ENCODE measurements at places on chromosomes 7 and 10.

DNA sequence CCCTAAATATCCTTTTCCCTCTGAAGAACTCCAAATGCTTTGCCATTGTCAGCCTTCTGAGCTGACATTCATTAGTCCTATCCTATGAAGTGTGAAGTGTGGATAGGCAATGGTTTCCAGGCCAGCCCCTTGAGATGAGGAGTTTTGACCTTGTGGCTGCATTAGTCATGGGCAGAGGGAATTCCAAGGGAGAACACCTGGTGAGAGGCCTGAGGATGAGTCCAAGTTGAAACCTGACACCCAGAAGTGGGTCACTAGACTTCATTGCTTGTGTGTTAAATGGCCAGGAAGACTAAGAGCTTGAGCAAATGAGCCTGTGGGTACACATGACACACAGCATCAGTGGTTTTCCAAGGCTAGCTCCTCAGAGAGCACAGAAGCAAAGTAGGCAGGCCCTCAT lies 260.8 kb downstream of the SKAP2 start:
- peak; percentile 94 for DNase-seq
- H3K4me1 ChIP-seq = no peaks in the 10 kb centered on the region
- no peak overlapping the region for H3K4me3 ChIP-seq
- H3K27ac ChIP-seq = no peak overlapping the region
- no peaks in the 10 kb centered on the region for H3K36me3 ChIP-seq
- no peaks in the 10 kb centered on the region for H3K27me3 ChIP-seq

- no peak for DNase-seq
- no peak overlapping the region for H3K4me3 ChIP-seq
- H3K36me3 ChIP-seq = peaks cover 4% of the 10 kb centered on the region
- H3K27ac ChIP-seq = no peak overlapping the region
- H3K27me3 ChIP-seq = no peaks in the 10 kb centered on the region
Observed at GRCh38 chr7:50618281-50618680, 53.1 kb upstream of the DDC start.

DNA sequence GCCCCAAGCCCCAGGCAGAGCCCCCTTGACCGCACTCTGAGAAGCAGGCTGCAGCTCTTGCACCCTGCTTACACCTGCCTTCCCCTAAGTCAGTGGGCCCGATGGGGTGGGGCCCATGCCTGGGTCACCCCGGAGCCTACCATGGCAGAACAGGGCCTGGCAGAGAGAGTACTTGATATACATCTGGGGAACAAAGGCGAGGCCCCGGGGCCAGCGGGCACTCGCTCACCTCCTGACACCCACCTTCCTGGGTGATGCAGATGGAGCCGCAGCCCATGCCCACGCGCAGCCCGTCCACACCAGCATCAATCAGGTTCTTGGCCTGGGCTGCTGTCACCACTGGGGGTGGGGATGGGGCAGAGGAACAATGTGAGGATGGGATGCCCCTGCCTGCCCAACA lies 13.4 kb downstream of the IMPDH1 start:
- no peaks in the 10 kb centered on the region for H3K4me1 ChIP-seq
- no peaks in the 10 kb centered on the region for H3K27me3 ChIP-seq
- H3K27ac ChIP-seq = no peak overlapping the region

DNA sequence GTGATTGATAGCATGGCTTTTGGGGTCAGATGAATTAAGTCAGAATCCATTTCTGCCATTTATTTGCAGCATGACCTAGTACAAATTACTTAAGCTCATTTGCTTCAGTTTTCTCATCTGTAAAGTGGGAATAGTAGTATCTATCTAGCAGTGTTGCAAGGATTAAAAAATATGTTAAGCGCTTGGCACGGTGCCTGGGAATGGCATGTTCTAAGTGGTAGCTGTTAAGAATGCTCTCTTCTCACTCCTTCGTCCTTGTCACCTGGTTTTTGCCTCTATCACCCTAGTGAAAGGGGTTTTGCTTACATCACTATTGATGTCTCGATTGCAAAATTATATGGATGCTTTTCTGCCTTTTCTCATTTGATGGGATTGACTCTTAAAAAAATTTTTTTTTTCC lies 7.4 kb downstream of the TMEM248 start:
- no peaks in the 10 kb centered on the region for H3K36me3 ChIP-seq
- H3K27ac ChIP-seq = no peak overlapping the region
- no peaks in the 10 kb centered on the region for H3K4me1 ChIP-seq
- no peaks in the 10 kb centered on the region for H3K27me3 ChIP-seq

GRCh38 chr7:106108991-106109390 lies 3.1 kb downstream of the SYPL1 start:
- H3K4me1 ChIP-seq = peaks cover 5% of the 10 kb centered on the region
- no peak overlapping the region for H3K4me3 ChIP-seq
- no peaks in the 10 kb centered on the region for H3K27me3 ChIP-seq
- no peak for DNase-seq
- no peak overlapping the region for H3K27ac ChIP-seq
- no peaks in the 10 kb centered on the region for H3K36me3 ChIP-seq

GRCh38 chr10:43735907-43736306 lies 87.2 kb upstream of the ZNF32 start:
- H3K27ac ChIP-seq = no peak overlapping the region
- no peak overlapping the region for H3K4me3 ChIP-seq
- H3K36me3 ChIP-seq = no peaks in the 10 kb centered on the region
- no peak for DNase-seq
- no peaks in the 10 kb centered on the region for H3K27me3 ChIP-seq

GRCh38 chr10:83108565-83109333 lies 1030.6 kb upstream of the GHITM start:
- H3K36me3 ChIP-seq = no peaks in the 10 kb centered on the region
- DNase-seq = no peak
- no peak overlapping the region for H3K4me3 ChIP-seq
- no peak overlapping the region for H3K27ac ChIP-seq
